ENCODE measurements at places on chromosomes 1 and 21. TPM values are rescaled to one million over a fixed set of nuclear protein-coding genes. Genes with fewer than 3 reads are reported as not detected.

DNA sequence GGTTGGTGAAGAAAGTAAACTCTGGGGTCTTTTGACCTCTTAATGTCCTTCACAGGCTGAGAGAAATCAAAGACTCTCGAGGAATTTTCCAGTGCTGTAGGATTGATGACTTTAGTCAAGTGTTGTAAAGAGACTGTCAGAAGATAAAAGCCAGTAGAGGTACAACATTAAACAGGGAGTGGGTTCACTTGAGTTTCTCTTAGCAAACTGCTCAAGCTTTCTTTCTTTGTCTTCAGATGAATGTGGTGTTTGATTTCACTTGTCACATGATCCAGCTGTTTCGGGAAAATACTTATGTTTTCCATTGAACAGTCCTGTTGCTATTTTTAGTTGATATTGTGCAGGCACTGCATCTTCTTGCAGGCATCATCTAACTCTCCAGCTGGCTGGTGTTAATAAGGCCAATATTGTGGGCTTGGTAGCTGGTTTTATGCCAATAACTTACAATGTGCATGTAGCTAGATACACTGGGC is 45.6 kb downstream of the XCL2 start:
- H3K4me3 ChIP-seq = no peak overlapping the region
- no peak for DNase-seq
- no peaks in the 10 kb centered on the region for H3K27me3 ChIP-seq
- H3K4me1 ChIP-seq = no peaks in the 10 kb centered on the region
- H3K36me3 ChIP-seq = no peaks in the 10 kb centered on the region
- no peak overlapping the region for H3K27ac ChIP-seq

The COL11A1 gene
- total RNA-seq = not detected

The C1orf87 gene
- total RNA-seq = not detected

GRCh38 chr1:115277276-115277675 is 60.8 kb downstream of the NGF start:
- H3K36me3 ChIP-seq = no peaks in the 10 kb centered on the region
- no peaks in the 10 kb centered on the region for H3K27me3 ChIP-seq
- no peaks in the 10 kb centered on the region for H3K4me1 ChIP-seq
- H3K4me3 ChIP-seq = no peak overlapping the region

DNA sequence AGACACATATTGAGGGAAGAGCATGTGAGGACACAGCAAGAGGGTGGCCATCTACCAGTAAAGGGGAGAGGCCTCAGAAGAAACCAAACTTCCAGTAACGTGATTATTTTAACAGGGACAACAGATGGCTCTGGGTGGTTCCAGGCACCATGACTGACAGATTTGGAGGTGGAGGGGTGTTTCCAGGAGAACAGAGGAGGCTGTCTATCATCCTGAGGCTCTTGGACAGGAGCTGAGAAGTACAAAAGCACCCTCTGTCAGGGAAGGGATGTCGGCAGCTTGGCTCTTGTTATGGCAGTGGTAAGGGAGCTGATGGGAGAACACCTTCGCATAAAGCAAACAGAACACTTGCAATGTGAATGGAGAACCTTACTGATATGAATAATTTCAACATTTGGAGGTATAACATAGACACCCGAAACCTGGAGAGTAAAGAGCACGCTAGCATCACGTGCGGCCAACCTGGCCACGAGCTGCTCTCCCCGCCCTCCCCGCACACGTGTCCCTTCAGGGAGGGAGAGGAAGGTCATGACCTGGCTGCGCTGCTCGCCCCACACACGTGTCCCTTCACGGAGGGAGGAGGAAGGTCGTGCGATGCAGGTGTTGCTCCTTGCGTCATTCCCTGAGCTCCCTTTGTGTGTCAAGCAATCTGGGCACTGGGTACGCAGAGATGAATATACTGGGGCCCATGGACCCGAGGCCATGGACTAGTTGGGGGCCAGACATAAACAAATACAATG is 37.5 kb upstream of the NLRP3 start:
- H3K36me3 ChIP-seq = no peaks in the 10 kb centered on the region
- no peak overlapping the region for H3K4me3 ChIP-seq
- H3K27me3 ChIP-seq = no peaks in the 10 kb centered on the region

DNA sequence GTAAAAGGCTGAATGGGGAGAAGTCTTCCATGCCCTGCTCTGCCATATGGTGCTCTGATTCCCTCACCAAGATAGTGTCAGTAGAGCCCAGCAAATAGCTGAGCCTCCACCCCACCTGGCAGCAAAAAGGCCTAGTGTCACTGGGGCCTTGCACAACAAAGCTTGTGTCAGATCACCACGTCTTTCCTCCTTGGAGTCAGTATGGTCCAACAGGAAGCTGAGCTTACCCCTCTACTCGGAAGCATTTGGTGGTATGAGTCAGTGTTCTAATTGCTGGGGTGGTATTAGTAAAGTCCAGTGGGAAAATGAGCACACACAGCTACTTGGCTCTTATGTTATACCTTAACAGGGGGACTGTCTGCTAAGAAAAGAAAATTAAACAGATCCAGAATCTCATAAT is 18.7 kb upstream of the RRP15 start:
- no peaks in the 10 kb centered on the region for H3K27me3 ChIP-seq
- no peaks in the 10 kb centered on the region for H3K4me1 ChIP-seq
- no peak overlapping the region for H3K27ac ChIP-seq
- H3K36me3 ChIP-seq = no peaks in the 10 kb centered on the region
- H3K4me3 ChIP-seq = no peak overlapping the region

DNA sequence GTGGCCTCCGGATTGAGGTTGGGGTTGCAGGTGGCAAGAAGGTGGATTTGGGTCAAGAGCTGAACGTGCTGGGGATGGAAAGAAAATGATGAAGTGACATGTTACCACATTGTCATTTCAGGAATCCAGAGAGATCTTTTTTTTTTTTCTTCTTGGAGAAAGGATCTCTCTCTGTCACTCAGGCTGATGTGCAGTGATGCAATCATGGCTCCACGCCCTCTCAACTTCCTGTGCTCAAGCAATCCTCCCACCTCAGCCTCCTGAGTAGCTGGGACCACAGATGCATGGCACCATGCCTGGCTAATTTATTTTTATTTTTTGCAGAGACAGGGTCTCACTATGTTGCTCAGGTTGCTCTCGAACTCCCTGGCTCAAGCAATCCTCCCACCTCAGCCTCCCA is 80.6 kb downstream of the GON4L start:
- no peak for DNase-seq
- no peaks in the 10 kb centered on the region for H3K4me1 ChIP-seq
- no peak overlapping the region for H3K4me3 ChIP-seq
- no peaks in the 10 kb centered on the region for H3K27me3 ChIP-seq
- no peak overlapping the region for H3K27ac ChIP-seq

DNA sequence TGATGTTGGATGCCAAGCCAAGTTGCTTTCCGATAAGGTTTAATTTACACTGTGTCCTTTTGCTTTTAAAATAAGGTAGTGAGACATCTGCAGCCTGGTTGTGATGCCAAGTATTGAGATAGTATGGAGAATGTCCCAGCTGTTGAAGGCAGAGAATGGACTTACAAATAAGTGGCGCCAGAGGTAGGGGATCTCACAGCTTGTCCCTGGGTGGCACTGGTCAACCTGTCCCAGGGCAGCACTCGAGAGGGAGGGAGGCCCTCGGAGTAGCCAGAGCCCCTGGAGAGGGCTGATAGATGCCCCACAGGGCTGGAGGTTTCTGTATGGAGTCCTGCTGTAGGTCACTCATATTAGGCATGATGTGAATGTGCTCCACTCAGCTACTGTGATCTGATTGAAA is 98.5 kb downstream of the GALNT2 start:
- no peak overlapping the region for H3K4me3 ChIP-seq
- peaks cover 32% of the 10 kb centered on the region for H3K4me1 ChIP-seq
- no peak for DNase-seq
- no peaks in the 10 kb centered on the region for H3K27me3 ChIP-seq

- no peaks in the 10 kb centered on the region for H3K36me3 ChIP-seq
- no peak overlapping the region for H3K4me3 ChIP-seq
- DNase-seq = no peak
- H3K27me3 ChIP-seq = no peaks in the 10 kb centered on the region
These were observed 118.4 kb downstream of the KCNN3 start for GRCh38 chr1:154751690-154752089.

DNA sequence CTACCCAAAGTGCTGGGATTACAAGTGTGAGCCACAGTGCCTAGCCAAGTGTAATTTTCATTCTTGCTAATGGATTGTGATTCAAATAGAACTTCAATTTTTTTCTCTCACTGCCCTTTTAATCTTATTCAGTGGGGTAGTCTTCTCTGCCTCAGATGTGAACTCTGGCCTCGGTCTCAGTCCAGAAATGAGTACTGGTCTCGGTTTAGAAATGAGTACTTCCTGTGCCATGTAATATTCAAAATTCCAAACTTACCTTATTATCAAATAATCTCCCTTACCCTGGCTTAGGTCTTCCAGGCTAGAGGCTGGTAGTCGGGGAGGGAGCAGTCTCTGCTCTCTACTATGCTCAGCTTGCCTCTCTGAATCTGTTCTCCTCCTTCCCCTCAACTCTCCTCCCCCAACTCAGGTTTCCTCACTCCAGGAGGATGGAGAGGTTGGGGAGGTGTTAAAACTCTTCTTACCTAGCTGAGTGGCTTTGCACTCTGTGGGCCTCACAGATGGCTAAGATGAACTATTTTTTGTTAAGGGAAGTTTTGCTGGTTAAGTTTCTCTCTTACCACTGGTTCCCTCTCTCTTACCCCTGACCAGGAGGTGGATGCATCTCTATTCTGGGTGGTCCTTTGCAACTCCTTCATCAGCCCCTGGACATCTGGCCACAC is 4.8 kb upstream of the SLAMF9 start:
- no peak overlapping the region for H3K4me3 ChIP-seq
- no peaks in the 10 kb centered on the region for H3K27me3 ChIP-seq
- no peak overlapping the region for H3K27ac ChIP-seq
- H3K4me1 ChIP-seq = no peaks in the 10 kb centered on the region
- H3K36me3 ChIP-seq = no peaks in the 10 kb centered on the region

DNA sequence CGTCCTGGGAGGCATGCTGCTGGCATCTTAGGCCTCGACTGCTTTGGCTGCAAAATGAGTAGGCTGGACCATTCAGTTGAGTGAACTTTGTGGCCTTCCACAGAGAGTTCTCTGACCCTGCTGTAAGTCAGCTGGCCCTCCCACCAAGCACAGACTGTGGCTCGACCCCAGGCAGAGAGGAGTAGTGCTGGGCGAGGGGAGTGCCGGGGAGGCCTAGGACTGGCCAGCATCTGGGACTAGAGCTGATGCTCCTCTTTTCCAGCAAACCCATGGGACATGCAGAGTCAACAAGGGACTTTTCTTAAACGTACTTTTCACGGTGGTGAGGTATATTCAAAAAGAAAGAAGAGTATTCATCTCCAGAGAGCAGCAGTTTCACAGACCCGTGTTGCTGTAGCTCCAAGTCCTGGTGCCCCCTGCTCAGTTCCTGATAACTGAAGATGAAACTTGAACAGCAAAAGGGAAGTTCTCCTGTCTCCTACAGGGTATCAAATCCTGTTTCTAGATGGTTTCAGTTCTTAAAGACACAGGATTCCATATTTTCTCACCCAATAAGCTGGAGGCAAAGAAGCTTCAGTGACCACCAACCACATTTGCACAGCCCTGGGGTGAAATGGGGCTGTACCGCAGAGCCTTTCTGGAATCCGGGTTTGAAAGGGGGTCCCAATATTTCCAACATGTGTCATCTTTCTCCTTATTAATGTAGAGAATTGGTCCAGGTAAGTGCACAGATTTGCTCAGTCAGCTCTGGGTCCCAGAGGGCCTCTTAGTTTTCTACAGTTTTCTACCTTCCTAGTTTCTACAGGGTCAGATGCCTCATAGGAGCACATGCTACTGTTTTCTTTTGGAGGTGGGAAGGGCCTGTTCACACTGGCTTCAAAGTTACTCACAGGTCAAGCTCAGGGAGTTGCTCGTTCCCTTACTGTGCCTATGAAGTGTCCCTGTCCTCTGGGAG is 20.9 kb downstream of the BATF3 start:
- no peaks in the 10 kb centered on the region for H3K4me1 ChIP-seq
- no peak overlapping the region for H3K27ac ChIP-seq
- no peak for DNase-seq
- no peak overlapping the region for H3K4me3 ChIP-seq

GRCh38 chr21:15766952-15767603 is 37.3 kb downstream of the USP25 start:
- DNase-seq = no peak
- H3K4me3 ChIP-seq = no peak overlapping the region
- no peaks in the 10 kb centered on the region for H3K27me3 ChIP-seq
- no peaks in the 10 kb centered on the region for H3K36me3 ChIP-seq
- peaks cover 15% of the 10 kb centered on the region for H3K4me1 ChIP-seq

DNA sequence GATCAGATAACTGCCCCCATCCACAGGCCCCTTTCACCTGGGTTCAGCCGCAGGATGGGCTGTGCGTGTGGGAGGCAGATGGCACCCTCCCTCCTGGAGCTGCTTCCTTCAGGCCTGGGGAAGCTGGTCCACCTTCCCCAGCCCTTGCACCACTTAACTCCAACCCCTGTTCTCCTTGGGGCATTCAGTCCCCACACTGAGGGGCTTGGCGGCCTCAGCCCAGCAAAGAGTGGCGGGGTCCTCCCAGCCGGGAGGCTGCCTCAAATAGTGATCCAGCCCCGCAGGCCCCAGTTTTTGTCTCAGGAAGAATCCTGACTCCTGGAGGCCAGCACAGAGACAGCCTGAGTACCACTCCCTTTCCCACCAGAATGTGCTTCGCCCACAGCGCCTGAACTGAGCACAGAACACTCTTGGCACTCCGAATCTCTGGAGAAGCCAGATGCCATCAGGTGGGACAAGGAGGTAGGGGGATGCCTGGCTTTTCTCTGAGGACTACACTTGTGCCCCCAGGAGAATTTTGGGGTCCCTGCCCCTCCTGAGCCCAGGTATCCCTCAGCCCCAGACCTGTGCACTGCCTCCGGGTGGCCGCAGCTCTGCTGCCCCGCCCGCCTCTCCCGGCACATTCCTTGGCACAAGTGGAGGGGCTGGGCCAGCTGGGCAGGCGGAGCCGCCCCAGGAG is 936 bp downstream of the PAQR6 start:
- DNase-seq = no peak
- peaks cover 4% of the 10 kb centered on the region for H3K36me3 ChIP-seq
- no peak overlapping the region for H3K4me3 ChIP-seq
- peaks cover 10% of the 10 kb centered on the region for H3K4me1 ChIP-seq
- H3K27me3 ChIP-seq = no peaks in the 10 kb centered on the region

DNA sequence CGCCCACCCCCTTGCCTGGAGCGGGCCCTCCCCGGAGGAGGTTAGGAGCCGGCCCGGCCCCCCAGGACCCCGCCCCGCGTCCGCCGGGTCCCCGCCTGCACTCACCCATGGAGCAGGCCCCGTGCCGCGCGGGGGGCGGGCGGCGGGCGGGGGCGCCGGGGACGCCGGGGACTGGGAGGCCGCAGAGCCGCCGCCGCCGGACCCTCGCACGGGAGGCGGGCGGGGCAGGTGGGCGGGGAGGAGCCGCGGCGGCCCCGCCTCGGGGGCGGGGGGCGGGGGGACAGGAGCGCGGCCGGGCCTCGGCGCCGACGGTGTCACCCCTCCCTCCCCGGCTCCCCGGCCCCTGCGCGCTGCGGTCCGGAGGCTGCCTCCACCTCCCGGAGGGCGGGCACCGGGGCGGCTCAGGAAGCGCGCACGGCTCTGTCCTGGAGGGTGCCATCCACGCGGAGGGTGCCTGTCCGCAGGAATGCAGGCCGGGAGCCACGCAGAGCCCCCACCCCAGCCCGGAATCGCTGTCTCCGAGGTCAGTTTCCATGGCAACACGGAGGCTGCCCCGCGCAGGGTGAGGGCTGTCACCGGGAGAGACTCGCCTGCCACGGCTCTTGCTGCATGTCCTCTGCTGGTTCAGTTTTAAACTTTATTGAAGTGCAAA is 5.9 kb upstream of the PLEKHG5 start:
- H3K27ac ChIP-seq = no peak overlapping the region
- peaks cover 4% of the 10 kb centered on the region for H3K4me1 ChIP-seq
- H3K36me3 ChIP-seq = no peaks in the 10 kb centered on the region
- H3K27me3 ChIP-seq = no peaks in the 10 kb centered on the region

- no peaks in the 10 kb centered on the region for H3K36me3 ChIP-seq
- H3K4me3 ChIP-seq = no peak overlapping the region
- peaks cover 10% of the 10 kb centered on the region for H3K4me1 ChIP-seq
These were observed 6.3 kb downstream of the FAAH start for GRCh38 chr1:46400421-46400820.

Data from right lobe of liver (tissue), 6 donors.